ENCODE measurements at places on chromosomes 6 and 20. TPM values are rescaled to one million over a fixed set of nuclear protein-coding genes. Genes with fewer than 3 reads are reported as not detected.

- no peak for DNase-seq
Measured at GRCh38 chr6:79687759-79688158, 56.6 kb downstream of the SH3BGRL2 start.

DNA sequence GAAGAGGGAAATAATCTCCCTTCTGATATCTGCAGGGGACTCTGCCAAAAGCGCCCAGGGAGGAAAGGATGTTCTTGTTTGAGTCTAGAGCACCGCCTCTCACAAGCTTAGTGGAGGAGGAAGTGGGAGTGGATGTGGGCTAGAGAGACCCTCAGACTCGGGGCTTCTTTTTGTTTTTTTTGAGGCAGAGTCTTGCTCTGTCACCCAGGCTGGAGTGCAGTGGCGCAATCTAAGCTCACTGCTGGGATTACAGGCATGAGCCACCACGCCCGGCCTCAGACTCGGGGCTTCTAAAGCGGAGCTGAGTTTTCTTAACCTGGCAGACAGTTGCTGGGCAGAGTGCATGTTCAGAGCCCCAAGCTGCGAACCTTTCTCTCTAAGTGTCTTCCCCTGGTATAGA lies 310.8 kb downstream of the BMP7 start:
- DNase-seq = no peak

DNA sequence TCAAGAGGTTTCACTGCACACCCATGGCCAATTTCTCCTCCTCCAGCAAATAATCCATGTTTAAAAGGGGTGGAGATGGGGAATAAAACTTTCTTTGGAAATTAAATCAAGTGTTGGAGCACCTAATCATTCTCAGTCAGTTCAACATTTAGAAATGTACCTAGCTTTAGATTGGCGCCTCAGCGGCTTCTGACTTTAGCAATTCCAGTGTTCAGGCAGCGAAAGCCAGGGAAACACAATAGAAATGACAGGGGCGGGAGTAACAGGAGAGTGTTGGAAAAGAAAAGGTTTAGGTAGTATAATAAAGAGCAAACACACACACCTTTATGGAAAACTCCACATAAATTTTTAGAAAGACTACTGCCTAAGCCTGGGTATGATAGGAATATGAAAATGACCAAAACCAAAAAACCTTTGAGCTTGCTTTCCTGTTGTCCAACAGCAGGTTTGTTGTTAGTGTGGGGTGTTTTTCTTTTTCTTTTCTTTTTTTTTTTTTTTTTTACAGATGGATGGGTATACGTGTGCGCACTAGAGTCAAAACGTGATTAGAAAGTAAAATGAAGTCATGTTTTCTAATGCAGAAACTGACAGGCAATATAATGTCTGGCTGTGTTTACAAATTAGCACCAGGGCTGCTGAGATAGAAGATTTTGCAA lies 7.7 kb downstream of the TFAP2A start:
- DNase-seq = no peak

DNA sequence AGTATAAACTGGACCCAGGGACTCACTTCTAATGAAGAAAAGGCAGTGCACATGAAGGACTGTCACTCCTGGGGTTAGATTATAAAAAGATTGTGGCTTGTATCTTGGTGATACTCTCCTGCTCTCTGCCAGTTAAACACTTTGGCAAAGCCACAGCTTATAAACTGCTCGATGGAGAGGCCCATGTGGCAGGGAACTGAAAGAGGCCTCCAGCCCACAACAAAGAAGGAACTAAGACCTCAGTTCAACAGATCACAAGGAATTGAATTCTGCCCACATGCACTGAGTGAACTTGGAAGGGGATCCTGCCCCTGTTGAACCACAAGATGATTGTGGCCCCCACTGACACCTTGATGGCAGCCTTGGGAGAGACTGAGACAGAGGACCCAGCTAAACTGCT lies 363.8 kb downstream of the CBLN4 start:
- no peak for DNase-seq

DNA sequence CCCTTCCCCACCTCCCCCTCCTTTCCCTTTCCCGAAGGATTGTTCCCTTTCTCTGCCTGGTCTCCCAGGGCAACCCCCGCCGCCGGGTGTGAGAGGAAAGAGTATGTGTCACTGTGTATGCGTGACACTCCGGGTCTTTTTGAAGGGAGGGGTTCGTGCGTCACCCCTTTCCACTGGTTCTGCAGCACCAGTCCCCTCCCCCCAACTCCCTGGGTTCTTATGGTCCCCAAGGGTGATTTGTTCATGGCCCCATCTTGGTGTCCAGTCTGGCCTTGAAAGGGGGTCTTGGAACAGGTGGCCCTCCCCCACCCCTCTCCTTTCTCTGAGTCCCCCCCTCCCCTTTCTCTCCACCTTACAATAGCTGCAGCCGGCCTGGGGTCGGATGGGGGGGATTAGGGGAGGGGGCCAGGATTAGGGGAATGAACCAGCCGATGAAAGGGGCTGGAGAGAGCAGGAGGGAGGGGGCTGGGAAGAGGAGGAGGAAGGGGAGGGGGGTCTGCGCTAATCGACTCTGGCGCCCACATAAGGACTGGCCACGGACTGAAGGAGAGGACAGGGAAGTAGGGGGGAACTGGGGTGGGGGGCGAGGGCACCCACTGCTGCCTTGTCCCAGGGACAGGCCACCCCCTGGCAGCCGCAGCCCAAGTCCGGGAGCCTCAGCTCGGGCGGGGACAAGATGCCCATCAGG lies 1.3 kb upstream of the RING1 start:
- DNase-seq = no peak

GRCh38 chr20:52869276-52869675 lies 102.9 kb upstream of the TSHZ2 start:
- no peak for DNase-seq

GRCh38 chr20:63942969-63943807 lies 13.0 kb downstream of the UCKL1 start:
- DNase-seq = no peak

- no peak for DNase-seq
Measured at GRCh38 chr20:63060057-63060991, 53.6 kb upstream of the BHLHE23 start.

DNA sequence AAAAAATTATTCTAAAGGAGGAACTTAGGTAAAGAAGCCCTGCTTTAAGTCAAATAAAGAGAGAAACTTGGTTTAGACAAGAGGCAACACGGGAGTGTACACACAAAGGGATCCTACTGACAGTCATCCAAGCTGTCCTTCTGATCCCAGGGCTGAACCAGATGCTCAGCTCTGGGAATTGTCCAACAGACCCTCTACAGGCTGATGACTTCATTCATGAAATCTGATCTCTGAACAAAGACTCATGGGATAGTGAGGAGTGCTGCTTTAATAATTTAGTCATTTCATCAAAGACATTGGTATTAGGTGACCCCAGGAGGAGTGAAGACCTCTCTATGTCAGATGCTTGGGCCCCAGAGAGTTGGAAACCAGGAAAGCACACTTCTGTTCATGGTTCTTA lies 65.6 kb upstream of the ARMH2 start:
- DNase-seq = peak; percentile 16

- DNase-seq = no peak
Measured at GRCh38 chr6:35790683-35791082, 6.4 kb downstream of the CLPS start.

- DNase-seq = peak; percentile 81
Measured at GRCh38 chr20:11204926-11205768, 531.3 kb upstream of the JAG1 start.

GRCh38 chr20:19786311-19786710 lies 28.3 kb downstream of the RIN2 start:
- no peak for DNase-seq

- DNase-seq = peak; percentile 89
Measured at GRCh38 chr6:142925575-142926110, 19.3 kb downstream of the HIVEP2 start.

DNA sequence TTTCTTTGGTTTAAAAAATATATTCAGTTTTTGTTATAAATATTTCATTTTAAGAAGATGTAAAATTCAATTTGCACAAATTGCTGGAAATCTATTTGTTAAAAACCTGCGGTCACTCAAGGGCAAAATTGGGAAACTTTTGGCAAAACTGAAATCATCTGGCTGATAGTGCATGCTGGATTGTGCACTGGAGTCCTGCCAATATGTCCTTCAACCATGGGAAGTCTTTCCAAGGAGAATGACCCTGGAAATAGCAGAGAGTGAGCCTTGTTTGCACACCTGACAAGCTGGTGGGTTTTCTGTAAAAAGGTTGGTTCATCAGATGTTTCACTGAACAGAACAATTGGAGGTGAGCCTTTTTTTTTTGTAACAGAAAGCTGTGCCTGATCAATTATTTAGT lies 413.5 kb downstream of the BTBD3 start:
- DNase-seq = no peak

- DNase-seq = no peak
Measured at GRCh38 chr20:50745634-50746137, 14.3 kb downstream of the PARD6B start.

The PPP1R10 gene
- 47.3 TPM for total RNA-seq

The NHLRC1 gene
- total RNA-seq = 2.0 TPM

The SCP2D1 gene
- not detected for total RNA-seq

The KIAA0408 gene
- 0.27 TPM for total RNA-seq

The RAET1G gene
- not detected for total RNA-seq

The LY6G6C gene
- total RNA-seq = not detected

The DOK5 gene
- 1.0 TPM for total RNA-seq

The BPIFA1 gene
- total RNA-seq = not detected
